ENCODE measurements at places on chromosomes 16 and 17. TPM values are rescaled to one million over a fixed set of nuclear protein-coding genes. Genes with fewer than 3 reads are reported as not detected.

Gene UBE2O
- total RNA-seq = 14.7 TPM

Gene NPIPB13
- 0.46 TPM for total RNA-seq

Gene OR1A1
- total RNA-seq = not detected

Gene ITGB4
- 0.35 TPM for total RNA-seq

Gene NPIPA2
- total RNA-seq = not detected

Gene POLDIP2
- total RNA-seq = 110 TPM

Gene PYDC1
- total RNA-seq = not detected

Gene AGRP
- total RNA-seq = not detected

Gene HASPIN
- 9.4 TPM for total RNA-seq

Gene CENPN
- 234 TPM for total RNA-seq

Gene CMTM4
- total RNA-seq = 23.4 TPM

Gene CCL1
- total RNA-seq = not detected

Gene USP31
- 3.7 TPM for total RNA-seq

Gene STX1B
- not detected for total RNA-seq

Gene DHRS7C
- not detected for total RNA-seq

Gene CCL4
- not detected for total RNA-seq

Gene GPRC5C
- total RNA-seq = 63.4 TPM

Gene ACAP1
- total RNA-seq = not detected

Gene GALR2
- not detected for total RNA-seq

Gene MEOX1
- not detected for total RNA-seq

All from H4 (cell line).